ENCODE measurements at places on chromosomes 13 and 19. TPM values are rescaled to one million over a fixed set of nuclear protein-coding genes. Genes with fewer than 3 reads are reported as not detected.

DNA sequence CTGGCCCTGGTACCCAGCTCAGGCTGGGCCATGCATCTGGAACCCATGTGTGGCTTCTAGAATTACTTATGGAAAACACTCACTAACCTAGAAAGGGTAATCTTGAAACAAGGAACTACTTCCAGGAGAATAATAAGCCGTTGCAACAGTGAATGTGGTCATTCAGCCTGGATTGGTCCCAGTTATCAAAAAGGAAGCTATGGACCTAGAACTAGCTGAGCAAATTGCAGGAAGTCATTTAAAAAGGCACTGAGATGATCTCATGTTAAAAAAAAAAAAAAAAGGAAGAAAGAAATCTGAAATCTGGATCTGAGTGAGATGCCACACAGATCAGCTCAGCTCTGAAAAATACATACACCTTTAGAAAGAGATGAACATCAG is 59.6 kb downstream of the DCT start:
- H3K4me3 ChIP-seq, result no peak overlapping the region
- H3K4me1 ChIP-seq, result no peaks in the 10 kb centered on the region
- no peak overlapping the region for H3K27ac ChIP-seq
- no peak for DNase-seq
- H3K36me3 ChIP-seq, result peaks cover 2% of the 10 kb centered on the region

The SPC24 gene
- total RNA-seq, result 71.3 TPM

The KIR2DL1 gene
- not detected for total RNA-seq

DNA sequence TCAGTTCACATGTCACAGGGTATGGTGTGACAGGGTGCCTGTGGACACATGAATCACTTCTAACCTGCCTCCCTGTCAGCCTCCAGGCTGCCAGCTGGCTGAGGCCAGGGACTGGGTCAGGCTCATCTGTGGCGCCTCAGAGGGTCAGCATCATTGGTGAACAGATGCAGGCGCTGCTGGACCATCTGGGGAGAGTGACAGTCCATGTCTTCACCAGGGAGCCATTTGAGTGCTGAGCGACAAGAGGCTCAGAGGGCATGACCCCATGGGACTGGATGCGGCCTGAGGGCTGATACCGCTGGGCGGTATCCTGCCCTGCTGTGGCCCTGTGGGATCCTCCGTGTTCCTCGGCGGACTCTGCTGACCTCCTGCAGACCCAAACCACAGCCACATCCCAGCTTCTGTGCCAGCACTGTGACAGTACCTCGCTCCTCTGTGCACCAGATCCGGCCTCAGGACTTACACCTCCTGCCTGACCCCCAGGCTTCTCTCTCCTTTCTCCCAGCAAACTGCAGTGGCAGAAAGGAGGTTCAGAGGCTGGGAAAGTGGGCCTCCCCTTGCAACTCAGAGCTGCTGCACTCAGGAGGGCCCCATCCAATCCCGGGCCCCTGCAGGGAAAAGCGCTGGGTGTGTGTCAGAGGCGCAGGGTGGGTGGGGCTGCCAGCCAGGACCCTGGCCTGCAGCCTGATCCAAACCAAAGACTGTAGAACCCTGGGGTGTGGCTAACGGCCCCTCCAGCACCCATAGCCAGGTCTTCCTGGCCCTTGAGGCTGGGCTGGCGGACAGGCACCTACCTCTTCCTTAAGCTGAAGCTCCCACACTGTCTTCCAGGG is 10.2 kb downstream of the ACTMAP start:
- no peak overlapping the region for H3K27ac ChIP-seq
- peaks cover 6% of the 10 kb centered on the region for H3K36me3 ChIP-seq
- peaks cover 3% of the 10 kb centered on the region for H3K4me1 ChIP-seq

The FGF14 gene
- 0.75 TPM for total RNA-seq

Measured in neural crest cell (in vitro differentiated cells).